ENCODE measurements at places on chromosomes 5 and 9.

- DNase-seq: no peak
Observed at GRCh38 chr5:9498541-9499497, 47.1 kb downstream of the SEMA5A start.

GRCh38 chr5:99023330-99023729 lies 94.5 kb upstream of the CHD1 start:
- DNase-seq: no peak

DNA sequence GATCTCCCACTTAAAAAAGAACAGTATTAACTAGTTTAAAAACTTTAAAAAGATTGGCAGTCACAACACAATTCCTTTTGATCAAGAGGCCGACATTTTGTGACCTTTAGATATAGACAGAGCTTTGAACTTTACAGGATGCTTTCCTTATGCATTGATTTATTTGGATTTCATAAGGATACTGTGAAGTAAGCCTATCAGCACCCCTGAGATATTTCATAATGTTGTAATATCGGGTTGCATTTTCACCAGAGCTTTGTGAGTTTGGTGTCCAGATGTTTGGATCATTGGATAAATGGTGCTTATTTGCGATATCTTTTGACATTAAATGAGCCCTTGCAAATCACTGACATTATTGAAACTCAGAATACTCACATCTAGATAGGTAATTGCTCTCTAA lies 7.7 kb downstream of the PALM2AKAP2 start:
- no peak for DNase-seq

- no peak for DNase-seq
Observed at GRCh38 chr5:68046445-68046844, 169.1 kb upstream of the PIK3R1 start.

GRCh38 chr5:125228363-125229070 lies 482.1 kb upstream of the ZNF608 start:
- no peak for DNase-seq

DNA sequence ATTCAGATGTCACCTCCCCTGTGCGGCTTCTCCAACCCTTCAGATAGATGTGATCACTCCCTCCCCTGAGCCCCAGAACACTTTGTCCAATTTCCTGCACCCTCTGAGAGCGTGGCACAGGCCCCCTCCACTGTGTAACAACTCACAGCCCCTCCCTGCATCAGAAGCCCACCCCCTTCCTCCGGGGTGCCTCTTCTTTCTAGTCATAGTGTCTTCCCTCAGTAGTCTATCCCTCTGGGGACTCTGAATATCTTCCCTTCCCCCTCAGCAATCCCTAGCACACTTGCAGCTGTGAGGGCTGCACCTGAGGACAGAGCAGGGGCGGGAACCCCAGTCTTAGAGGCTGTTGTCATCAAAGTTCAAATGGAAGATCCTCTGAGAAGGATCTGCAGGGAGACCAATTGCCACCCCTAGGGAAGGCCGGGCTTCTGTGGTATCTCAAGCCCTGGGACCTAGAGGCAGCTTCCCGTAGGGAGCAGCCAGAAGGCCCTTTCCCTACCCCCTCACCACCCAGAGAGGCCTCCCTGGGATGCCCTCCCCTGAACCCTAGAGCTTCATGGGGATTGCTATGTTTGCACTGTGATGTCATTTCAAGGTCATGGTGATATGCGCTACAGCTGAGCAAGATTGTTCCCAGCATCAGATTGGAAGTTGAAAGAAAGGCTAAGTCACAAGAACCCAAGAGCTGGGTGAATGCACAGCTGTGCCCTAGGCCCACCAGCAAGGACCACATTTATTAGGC lies 70.7 kb downstream of the THBS4 start:
- no peak for DNase-seq

GRCh38 chr5:69170495-69170894 lies 3.5 kb downstream of the CCNB1 start:
- no peak for DNase-seq

- DNase-seq: no peak
Observed at GRCh38 chr9:132787748-132788159, 90.3 kb downstream of the AK8 start.

DNA sequence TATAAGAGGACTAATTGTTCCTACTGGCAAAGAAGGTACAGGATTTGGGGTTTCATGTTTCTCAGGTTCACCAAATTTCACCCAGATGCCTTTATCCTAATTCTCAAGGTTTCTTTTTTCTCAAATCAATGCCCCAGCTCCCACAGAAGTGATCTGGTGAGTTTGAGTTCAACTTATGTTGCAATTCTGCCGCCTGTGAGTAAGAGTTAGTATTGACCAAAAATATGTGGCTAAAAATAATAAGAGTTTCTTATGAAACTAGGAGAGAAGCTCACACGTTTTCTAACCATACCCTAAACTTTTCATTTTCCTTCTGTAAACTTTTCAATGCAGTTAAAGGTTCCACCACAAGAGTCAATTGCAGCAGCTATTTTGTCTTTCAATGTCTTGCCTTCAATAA lies 15.1 kb downstream of the SLCO6A1 start:
- no peak for DNase-seq

GRCh38 chr5:32475334-32476097 lies 31.0 kb upstream of the ZFR start:
- no peak for DNase-seq

DNA sequence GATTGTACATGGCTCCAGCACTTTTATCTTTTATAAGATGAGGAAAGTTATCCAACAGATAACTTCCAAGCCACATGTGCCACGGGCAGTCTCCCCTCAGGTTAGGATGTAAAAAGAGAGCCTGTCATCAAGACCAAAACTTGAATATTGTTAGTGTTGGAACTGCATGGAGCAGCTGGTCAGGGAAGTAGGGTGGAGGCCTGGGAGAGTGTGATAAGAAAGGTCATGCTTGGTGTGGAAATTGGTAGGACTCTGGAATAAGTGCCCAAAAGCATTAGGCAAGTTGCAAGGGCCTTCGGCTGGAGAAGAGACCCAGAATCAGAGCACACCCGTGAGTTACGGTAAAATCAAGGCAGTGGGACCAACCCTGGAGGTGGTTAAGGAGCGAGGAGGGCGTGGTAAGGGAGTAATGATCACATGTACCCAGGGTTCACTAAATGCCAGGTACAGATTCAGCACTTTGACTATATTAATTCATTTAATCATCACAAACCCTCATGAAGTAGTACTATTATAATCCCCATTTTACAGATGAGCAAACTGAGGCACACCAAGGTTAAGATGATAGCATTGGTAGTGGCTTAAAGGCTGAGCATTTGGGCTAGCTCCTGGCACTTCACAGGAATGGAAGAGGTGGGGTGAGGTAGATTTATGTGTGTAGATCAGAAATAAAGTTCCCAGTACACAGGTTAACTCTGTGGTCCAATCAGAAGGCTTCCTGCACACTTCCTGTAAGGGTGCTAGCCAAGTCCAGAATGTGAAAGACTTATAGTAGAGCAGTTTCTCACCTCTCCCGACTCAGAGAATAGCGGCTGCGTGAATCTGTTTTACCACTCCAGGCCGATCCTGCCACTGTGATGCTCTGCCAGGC lies 96.5 kb upstream of the ZNF608 start:
- DNase-seq: no peak

DNA sequence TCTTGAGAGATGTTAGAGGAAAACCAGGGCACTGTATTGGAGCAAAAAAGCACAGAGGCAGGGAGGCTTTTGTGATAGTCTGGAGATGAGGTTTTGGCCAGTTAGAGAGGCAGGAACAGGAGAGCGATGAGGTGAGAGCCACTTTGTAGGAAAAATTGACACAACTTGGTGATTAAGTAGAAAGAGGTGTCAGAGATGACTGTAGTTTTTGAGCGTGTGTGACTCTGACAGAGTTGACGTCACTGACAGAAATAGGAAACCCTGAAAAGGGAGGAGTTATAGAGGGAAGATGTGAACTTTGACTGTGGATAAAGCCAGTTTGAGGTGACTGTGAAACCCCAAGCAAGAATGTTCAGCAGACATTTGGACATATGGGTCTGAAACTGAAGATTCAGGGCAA lies 15.7 kb downstream of the NFX1 start:
- no peak for DNase-seq

All from T-helper 2 cell (primary cell).